ENCODE measurements at places on chromosomes 11 and 22.

GRCh38 chr11:120715239-120715638, 203.7 kb downstream of the GRIK4 start:
- no peak for DNase-seq

- no peak for DNase-seq
Observed at GRCh38 chr11:47724041-47724729, 9.0 kb upstream of the AGBL2 start.

DNA sequence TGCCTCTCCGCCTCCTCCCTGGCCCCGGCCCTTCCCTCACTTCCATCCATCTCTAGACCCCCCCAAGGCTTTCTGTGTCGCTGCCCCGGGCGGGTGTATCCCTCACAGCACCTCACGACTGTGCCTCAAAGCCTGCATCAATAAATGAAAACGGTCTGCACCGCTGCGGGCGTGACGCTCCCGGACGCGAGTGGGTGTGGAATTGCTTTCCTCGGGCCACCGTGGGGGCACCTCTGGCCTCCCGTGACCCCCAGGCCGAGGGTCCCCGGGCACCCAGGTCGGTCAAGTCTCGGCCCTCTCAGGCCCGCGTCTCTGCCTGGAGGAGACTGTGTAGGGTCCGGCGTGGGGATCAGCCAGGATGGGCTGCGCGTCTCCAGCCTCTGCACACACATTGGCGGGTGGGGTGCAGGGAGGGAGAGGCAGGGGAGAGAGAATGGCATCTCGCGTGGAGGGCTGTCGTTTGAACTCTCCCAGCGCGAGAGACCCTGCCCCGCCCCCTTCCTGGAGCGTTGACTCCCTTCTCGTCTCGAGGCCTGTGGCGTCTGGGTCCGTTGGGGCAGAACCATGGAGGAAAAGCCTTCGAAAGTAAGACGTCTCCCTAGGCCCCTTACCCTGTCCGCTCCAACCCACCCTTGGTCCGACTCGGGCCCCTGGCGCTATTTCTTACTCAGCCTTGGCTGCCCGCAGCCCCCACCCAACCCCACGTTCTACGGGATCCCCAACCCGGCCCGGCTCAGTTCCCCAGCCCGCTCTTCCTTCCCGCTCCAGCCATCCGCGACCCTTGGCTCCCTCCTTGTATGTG, at the start of gene CATSPERZ:
Gene CATSPERZ (plus strand): TSS at position 512 of the 802 bp plus-strand sequence. CDS start 53 bp downstream, at position 565.
- DNase-seq: no peak

DNA sequence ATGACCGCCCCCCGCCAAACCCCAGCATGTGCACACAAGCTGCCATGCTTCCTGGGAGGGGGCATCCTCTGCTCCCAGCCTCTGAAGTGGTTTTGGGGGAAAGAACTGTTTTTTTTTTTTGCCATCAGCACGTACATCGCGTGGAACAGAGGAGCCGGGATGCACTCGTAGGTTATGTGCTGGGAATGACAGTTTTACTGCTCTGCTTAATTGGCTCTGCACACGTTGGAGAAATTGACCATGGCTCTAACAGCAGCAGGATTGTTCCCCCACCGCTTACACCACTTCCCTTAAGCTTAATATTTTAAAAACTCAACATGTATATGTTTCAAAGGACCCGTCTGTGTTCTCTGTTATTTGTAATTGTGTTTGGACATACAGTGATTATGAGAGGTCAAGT, 175.2 kb downstream of the NAV2 start:
- no peak for DNase-seq

GRCh38 chr11:69358398-69359020, 64.6 kb downstream of the MYEOV start:
- no peak for DNase-seq

DNA sequence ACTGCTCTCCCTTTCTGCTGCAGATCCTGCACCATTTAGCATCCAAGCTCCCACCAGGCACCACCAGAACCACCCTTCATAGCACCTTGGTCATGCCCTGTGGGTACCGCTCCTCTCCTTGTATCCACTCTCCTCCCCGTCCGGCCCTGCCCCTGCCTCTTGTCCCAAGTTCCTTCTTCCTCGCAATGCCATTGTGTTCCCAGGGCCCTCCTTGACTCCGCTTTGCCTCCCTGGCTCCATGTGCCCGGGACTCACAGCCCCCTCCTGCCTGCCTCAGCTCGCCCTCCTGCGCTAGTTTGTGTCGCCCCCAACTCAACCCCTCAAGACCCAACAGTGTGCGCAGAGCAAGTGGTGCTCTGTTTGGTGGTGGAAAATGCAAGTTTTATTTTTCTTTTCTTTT, 10.8 kb downstream of the FADS2 start:
- DNase-seq: no peak

- DNase-seq: no peak
Observed at GRCh38 chr11:68673306-68673945, 10.9 kb upstream of the GAL start.

- DNase-seq: no peak
Observed at GRCh38 chr11:59849129-59849528, 3.8 kb upstream of the CBLIF start.

- no peak for DNase-seq
Observed at GRCh38 chr11:116234989-116235568, 537.7 kb downstream of the BUD13 start.

DNA sequence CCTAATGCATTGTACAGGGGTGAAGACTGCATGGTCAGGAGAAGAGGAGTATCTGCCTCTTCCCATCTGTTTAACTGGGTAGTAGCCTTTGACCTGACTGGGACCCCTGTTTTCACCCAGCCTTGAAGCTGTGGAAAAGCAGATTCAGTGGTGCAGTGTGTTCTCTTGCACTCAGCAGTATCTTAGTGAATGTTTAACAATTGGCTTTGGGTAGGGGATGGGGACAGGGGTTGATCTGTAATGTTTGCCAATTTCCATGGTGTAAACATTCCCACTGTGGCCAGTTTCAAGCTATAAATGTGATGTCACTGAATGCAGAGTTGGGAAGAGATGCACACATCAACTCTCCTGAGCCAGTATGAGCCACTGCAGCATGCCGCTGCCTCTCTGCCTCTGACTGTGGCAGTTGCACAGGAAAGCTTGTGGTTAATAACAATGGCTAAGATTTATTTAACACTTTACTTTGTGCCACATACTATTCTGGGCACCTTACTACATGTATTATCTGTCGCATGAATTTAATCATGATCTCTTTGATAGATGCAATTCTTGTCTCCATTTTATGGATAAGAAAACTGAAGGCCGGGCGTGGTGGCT, 15.7 kb downstream of the FJX1 start:
- DNase-seq: no peak

DNA sequence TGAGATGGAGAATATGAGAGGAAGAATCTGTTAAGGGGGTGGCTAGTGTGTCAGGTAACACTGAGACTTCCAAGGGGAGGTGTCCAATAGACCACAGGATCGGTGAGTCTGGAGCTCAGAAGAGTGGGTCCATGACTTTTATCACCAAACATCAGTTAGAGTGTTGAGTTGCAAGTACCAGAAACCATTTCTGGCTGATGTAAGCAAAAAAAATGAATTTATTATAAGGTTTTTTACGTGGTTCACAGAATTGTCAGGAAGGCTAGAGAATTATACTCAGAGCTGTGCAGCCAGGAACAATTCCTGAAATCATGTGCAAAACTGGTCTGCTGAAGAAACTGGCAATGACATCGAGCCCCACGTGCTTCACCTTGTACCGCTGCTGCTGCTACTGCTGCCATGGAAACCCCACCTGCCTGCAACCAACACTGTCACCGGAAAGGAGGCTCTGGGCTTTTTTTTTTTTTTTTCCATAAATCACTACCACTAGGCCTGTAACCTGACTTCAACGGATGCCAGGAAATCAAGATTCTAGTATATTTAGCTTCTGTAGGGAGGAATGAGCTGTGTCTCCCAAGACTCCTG, 16.6 kb upstream of the STK33 start:
- DNase-seq: peak; percentile 26

DNA sequence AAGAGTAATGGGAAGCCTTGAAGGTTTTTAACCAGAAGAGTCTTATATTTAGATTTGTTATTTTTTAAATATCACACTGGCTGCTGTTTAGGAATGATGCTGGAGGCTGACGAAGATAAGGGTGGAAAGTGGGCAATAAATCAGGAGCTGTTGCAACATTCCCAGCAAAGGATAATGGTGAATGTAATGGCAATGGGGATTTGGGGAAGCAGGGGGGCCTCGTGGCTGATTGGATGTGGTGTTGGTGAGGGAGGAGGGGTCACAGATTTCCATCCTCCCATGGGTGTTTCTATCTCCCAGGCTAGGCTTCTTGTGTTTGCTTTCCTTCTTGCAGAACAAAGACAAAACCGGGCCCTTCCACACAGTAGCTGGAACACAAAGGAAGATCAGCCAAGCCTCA, 80.8 kb downstream of the PIWIL4 start:
- no peak for DNase-seq

GRCh38 chr11:113317339-113317738, 3.0 kb downstream of the TTC12 start:
- no peak for DNase-seq

GRCh38 chr11:133249065-133249464, 283.2 kb downstream of the OPCML start:
- DNase-seq: no peak

GRCh38 chr11:34243600-34244464, 114.0 kb downstream of the ABTB2 start:
- no peak for DNase-seq

DNA sequence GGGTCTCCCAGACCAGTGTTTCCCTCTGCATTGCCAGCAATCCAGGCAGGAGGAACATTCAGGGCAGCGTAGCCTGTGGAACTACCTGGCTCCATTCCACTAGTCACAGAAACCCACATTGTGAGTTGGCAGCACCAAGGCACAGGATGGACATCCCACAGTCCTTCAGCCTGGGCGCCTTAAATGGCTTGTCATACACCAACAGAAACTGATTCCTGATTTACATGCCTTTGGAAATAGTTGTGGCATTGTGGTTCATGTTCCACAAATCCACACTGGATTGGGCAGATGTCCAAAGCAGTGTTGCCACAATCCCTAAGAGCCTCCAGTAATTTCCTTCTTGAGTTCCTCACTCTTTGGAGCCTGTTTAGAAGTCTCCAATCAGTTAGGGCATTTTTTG, 225.6 kb downstream of the BLID start:
- no peak for DNase-seq

- peak; percentile 43 for DNase-seq
Observed at GRCh38 chr11:65446446-65447277, 24.1 kb downstream of the NEAT1 start.

- DNase-seq: no peak
Observed at GRCh38 chr22:47056776-47057470, 294.5 kb downstream of the TBC1D22A start.

DNA sequence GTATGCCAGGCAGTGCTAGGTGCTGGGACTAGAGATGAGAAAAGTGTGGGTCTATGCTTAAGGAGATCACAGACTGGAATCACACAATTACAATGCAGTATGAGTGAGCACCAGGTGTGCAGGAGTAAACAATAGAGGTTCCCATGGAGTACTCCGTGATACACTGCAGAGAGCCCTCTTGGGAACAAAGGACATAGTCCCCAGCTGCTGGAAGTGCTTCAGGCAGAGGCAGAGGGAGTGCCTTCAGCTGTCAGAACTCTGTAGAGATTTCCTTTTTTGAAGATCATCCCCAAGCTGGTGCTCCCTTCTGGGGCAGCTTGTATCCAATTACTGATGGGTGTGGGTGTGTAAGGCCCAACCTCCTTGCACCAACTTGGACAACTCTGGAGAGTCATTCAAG, 143.5 kb upstream of the PLET1 start:
- DNase-seq: no peak

GRCh38 chr11:133840479-133840941, 4.8 kb downstream of the SPATA19 start:
- DNase-seq: no peak

- no peak for DNase-seq
Observed at GRCh38 chr11:46498179-46498578, 95.6 kb downstream of the AMBRA1 start.

- no peak for DNase-seq
Observed at GRCh38 chr11:93715797-93716396, 25.4 kb downstream of the TAF1D start.

- DNase-seq: no peak
Observed at GRCh38 chr11:46832511-46833214, 13.4 kb downstream of the CKAP5 start.

GRCh38 chr22:46957521-46957920, 195.1 kb downstream of the TBC1D22A start:
- no peak for DNase-seq

DNA sequence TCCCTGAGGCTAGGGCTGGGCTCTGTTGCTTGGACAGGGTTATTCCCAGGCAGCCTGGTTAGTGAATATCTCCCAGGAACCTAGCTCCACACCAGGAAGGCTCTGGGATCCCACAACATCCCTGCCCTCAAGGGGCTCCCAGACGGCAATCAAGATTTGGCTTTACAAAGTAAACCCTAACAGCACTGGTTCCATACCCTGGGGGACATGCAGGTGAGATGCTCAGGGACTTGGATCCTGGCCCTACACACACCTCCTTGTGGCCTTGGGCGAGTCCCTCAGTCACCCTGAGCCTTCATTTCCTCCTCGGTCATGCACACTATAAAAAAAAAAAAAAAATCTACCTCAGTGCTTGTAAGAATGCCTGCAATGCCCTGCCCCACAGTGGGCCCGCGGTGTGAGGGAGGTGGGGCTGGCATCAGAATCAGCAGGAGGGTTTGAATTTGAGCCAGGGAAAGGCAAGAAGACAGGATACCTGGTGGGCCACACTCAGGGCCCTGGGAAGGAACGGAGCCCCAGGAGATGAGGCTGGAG, 86.3 kb downstream of the MORC2 start:
- DNase-seq: no peak

DNA sequence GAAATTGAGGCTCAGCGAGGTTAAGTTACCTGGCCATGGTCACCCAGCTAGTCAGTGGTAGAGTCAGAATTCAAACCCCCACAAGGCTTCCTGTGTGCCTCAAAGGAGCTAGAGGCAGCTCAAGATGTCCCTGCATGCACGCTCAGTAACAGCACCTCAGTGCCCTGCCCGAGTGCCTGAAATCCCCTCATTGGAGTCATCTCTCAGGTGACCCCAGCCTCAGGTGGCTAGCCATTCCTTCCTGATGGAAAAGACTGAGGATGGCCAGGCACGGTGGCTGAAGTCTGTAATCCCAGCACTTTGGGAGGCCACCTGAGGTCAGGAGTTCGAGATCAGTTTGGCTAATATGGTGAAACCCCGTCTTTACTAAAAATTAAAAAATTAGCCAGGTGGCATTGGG, 36.9 kb downstream of the LIF start:
- DNase-seq: no peak

GRCh38 chr11:64742087-64742888, 1.7 kb downstream of the RASGRP2 start:
- DNase-seq: no peak

GRCh38 chr11:44307340-44308099, 2.4 kb downstream of the ALX4 start:
- DNase-seq: no peak

DNA sequence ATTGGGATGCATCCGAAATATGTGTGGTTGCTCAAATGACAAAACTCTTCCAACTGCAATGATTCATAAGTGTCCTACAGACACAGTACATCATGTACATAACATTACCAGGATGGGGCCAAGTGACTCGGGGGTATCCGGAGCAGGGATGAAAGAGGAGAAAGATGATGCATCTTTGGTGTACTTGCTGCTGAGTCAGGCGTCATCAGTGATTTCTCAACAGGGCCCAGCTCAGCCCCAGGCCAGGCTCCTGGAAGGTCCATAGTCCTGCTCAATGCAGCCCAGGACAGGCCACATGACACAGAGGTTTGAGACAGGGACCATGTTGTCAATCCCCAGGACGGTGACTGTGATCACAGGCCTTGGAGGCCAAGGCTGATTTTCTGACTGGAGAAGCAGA, 59.3 kb downstream of the GGTLC2 start:
- no peak for DNase-seq

GRCh38 chr11:2533587-2534133, 88.9 kb downstream of the KCNQ1 start:
- peak; percentile 20 for DNase-seq

GRCh38 chr11:102401905-102402304, 50.7 kb downstream of the TMEM123 start:
- DNase-seq: no peak

Data from CD4-positive, alpha-beta T cell treated with Interleukin-10 for 1 hour (primary cell).